Fibroblast of skin of left biceps (primary cell): ENCODE measurements at places on chromosomes 3 and 15.

- DNase-seq = no peak
Measured at GRCh38 chr3:498487-498886, 301.9 kb downstream of the CHL1 start.

DNA sequence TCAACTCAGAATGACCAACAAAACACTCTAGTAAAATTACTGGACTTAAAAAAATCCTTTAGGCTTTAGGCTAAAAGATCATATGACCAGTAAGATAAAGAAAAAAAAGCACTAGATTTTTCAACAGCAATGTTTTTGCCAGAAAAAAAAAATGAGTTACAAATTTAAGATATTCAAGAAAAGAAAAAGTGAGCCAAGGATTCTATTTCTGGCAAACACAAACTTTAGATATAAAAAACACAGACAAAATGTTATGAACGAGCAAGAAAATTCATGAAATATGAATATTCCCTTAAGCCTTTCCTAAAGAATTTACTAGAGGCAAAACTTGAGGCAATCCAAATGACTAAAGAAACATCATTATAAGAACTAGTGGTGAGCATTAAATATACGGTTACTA lies 8.6 kb downstream of the GOLGB1 start:
- no peak for DNase-seq

DNA sequence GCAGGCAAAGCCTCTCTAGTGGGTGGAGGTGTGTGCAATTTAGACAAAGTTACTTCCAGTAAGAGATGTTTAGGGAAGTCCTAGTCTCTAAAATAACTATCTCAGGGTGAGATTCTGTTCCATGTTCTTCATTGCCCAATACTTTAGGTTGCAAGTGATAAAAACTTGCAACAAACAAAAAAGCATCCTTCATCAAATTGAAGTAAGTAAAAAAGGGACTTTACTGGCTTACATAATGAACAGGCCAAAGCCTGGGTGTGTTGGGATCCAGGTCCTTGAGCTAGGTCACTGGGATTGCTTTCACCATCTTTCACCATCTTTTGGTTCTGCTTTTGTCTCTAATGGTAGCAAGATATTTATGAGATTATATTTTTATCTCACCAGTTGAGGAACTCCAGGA lies 38.3 kb downstream of the CX3CR1 start:
- no peak for DNase-seq

DNA sequence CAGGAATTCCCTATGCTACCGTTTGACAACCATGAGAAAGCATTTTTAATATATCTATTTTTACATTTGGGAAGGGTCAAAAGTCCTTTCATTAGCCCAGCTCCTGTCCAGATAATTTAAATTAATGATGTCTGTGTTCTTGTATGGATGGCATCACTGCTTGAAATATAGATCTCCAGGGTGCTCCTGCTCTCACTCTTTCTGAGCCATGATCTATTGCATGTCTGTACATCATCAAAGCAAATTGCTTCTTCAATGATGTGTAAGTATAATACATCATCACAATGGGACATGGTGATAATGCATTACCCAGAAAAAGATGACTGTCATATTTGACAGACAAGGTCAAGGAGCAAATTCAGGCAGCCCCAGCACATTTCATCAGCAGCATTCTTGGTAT lies 223.6 kb upstream of the CNTN6 start:
- DNase-seq = no peak
